Cardiac septum (tissue), 1 donor: ENCODE measurements at places on chromosomes 13 and 19. TPM values are rescaled to one million over a fixed set of nuclear protein-coding genes. Genes with fewer than 3 reads are reported as not detected.
A peak's percentile ranks its signal among the peaks of the same experiment; 100 is the strongest.

C19orf73 gene
- total RNA-seq, result 1.0 TPM

NLRP11 gene
- not detected for total RNA-seq

PPP6R1 gene
- 43.0 TPM for total RNA-seq

ADAMTSL5 gene
- total RNA-seq, result 69.7 TPM

IGSF23 gene
- total RNA-seq, result not detected

GRCh38 chr13:43081866-43082265, 58.5 kb downstream of the DNAJC15 start:
- DNase-seq, result no peak

GRCh38 chr13:32538143-32538620, 413 bp downstream of the N4BP2L2 start:
- peak; percentile 77 for DNase-seq

DNA sequence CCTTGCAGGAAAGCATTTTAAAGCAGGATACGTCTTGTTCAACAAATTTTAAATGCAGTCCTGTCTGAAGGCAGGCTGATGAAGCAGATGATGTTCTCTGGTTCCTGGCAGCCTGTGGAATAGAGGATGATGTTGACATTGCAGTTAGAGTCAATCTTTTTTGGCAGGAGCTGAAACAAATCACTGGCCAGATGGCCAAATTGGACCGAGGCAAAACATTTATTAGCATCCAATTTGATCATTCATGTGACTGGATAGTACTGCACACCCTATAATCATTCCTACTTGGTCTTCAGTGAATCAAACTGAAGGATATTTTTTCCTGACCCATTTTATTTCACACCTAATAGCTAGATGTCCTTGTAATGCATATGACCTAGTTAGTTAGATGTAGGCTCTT, 172.2 kb upstream of the SLC10A2 start:
- no peak for DNase-seq

DNA sequence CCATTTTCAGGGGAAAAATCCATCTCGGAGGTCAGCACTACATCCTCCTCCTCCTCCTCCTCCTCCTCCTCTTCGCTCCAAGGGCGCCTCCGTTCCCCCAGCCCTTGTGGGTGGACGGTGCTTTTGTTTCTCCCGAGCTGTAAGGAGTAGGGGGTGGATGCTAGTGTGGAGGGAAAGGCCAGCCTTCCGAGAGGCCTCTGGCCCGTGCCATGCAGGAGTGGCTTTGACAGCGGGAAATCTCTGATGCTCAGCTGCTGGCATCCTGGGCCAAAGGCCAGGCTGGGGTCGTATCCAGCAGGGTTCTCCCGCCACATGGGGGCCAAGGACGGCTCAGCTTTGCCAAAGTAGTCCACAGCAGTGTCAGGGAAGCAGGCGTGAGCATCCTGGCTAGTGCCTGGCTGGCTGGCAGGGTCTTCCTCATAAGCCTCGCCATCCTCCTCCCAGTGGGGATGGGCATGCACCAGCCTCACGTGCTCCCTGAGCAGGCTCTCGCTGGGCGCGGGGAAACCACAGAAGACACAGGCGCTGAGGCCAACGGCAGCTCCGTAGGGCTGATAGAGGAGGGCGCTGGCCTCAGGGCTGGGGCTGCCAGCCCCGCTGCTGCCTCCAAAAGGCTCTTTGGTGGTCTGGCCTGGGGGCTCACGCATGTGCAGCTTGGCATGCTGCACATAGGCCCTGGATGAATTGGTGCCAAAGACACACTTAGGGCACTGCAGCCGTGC, 10.5 kb downstream of the WIZ start:
- DNase-seq, result no peak

- DNase-seq, result peak; percentile 94
Observed at GRCh38 chr19:9309974-9310446, 372 bp upstream of the ZNF699 start.

- DNase-seq, result no peak
Observed at GRCh38 chr19:18172331-18173053, 1.1 kb upstream of the IFI30 start.

DNA sequence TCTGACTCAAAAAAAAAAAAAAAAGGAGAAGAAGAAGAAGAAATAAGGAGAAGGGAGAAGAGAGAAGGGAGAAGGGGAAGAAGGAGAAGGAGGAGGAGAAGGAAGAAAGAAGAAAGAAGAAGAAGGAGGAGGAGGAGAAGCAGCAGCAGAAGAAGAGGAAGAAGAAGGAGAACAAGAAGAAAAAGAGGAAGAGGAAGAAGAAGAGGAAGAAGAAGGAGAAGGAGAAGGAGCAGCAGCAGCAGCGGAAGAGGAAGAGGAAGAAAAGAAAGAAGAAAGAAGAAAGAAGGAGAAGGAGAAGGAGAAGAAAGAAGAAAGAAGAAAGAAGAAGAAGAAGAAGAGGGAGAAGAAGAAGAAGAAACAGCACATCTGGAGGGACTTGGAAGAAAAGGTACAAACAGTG, 4.1 kb upstream of the CNN1 start:
- no peak for DNase-seq

DNA sequence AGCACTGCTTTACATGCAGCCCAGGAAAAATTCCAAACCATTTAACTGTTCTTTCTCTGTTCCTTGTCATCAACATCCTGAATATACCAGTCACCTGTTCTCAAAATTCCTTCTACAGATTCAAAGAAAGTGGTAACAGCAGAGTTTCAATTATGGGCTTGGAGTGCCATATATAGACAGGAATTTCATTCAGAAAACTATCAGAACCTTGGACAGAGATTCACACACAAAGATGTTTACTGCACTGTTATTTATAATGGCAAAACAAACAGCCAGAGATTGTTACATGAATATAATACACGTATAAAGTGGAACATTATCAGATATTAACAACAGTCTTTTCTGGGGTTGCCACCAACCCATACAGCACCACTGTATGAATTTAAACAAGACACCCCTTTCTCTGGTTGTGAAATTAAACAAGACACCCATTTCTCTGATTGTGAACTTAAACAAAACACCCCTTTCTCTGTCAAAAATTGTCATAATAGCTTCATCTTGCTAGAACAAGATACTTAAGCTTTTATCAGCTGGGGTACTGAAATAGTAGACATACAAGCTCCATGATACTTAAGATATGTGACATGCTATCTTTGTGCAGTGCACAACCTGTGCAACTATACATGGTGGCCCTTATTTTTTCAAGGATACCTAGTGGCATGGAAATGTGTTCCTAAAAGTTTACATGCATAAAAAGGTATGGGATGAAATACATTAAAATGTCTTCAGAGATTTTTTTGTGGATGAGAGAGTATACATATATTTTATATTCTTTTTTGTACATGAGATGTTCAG, 12.6 kb downstream of the CACNA1A start:
- DNase-seq, result no peak

DNA sequence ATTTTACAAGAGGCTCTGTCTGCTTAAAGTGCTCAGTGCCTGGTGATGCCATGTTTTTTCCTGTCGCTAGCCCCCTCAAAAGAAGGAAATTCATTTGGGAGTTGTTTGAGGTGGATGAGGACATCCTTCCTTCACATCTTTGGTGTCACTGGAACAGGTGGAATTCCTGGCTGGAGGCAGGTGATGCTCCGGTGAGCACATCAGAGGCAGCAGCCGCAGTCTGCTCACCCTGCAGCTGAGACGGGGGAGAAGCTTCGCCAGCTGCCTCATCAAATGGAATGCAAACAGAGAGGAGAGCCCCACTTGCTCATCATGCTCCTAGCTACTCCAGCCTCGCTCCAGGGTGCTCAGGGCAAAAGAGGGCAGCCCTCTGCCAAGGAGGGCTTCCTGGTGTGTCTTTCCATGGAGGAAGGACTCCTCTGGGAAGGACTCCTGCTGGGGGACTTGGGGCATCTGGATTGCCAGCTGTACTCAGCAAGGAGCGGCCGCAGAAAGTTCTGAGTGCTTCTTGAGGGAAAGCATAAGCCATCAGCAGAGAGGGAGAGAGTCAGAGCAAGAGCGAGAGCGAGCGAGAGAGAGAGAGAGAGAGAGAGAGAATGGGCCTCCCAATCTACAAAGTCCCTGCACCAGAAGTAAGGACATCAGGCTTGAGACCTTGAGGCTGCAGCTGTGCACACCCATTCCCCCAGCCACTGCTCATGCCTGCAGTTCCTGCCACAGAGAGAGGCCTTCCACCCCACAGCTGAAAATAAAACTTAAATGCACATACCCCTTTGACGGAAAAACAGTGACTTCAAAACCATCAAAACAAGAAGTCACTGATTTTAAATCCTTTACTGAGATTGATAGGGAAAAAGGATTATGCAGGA, 74.3 kb upstream of the UBL3 start:
- DNase-seq, result no peak

DNA sequence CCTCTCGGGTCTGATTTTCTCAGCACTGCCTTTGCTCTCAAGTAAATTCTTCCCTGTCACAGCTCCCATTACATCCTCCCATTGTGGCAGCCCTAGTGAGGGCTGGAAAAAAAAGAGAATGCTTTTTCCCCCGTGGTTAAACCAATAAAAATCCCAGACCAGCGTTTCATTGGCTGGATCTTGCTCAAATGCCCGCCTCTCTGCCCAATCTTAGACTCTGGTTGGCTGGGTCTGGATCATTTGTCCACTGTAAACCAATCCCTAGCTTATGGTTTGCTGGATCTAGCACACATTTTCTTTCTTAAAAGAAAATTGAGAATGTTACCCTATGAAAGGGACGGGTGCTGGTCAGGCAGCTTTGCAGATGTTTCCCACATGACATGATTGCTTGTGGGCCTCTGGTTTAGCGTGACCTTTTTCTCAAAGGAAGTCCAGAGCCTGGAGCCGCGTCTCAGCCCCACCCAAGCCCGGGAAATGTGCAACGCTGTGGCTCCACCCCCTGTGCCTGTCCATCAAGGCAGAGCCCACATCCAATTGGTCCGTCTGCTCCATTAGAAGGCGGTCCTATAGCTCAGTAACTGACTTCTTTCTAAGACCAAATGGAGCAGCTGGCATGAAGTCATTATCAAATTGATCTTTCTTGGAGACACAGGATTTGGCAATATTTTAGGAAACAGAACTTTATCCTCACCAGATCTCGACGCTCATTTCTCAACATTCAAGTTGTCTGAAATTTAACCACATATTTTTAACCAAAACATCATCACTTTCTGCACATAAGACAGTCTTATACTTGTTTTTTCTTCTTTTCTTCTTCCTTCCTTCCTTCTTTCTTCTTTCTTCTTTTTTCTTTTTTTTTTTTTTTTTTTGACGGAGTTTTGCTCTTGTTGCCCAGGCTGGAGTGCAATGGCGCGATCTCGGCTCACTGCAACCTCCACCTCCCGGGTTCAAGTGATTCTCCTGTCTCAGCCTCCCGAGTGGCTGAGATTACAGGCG, 2.6 kb upstream of the MCEMP1 start:
- peak; percentile 94 for DNase-seq

- no peak for DNase-seq
Observed at GRCh38 chr19:14070268-14071050, 2.1 kb upstream of the MISP3 start.

DNA sequence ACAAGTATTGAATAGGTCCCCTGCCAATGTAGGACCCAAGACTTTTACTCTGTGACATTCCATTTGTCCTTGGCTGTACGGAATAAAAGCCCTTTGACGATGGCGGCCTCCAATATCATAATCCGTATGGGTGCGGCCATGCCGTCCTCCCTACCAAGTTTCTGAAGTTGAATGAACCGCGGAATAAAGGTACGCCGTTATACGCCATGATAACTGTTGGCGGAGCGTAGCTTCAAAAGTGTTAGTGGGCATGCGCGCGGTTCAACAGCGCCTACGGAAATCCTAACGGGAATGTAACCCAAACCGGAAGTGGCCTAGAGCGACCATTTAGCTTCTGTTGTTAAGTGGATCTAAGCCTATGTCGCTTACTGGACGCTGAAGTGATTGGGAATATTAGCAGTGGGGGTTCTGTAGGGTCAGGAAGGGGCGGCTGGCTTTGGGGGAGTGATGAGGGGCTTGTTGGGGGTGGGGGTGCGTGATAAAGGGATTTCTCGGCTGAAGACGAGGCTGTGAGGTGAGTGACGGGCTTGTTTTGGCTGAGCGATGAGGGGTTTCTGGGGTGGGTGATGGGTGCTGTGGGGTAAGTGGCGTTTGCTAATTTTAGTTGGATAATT, at the start of gene ZNF175:
Gene ZNF175 (plus strand): TSS at position 322 of the 614 bp plus-strand sequence. CDS start 2,047 bp downstream, outside the sequence.
- peak; percentile 94 for DNase-seq

DNA sequence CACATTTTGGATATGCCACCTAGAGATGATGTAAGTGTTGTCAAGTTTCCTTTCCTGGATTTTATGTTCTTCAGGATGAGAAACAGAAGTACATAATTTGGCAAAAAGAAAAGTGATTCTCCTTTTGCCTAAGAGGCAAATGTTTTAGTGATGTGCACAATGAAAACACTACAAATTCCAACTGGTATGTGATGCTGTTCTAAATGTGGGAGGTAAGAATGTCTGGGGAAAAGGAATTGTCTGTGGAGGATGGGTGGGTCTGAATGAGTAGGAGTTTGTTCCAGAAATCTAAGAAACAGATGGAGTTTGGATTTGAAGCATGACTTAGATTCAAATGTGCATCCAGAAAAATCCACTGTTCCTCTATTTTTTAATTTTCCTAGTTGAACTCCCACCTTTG, 473.6 kb upstream of the SPRY2 start:
- DNase-seq, result no peak

- DNase-seq, result no peak
Observed at GRCh38 chr13:84352946-84353345, 470.7 kb upstream of the SLITRK1 start.

GRCh38 chr13:72757792-72758535, 23.7 kb downstream of the DIS3 start:
- DNase-seq, result no peak

- DNase-seq, result no peak
Observed at GRCh38 chr13:78032132-78032531, 113.5 kb upstream of the EDNRB start.

DNA sequence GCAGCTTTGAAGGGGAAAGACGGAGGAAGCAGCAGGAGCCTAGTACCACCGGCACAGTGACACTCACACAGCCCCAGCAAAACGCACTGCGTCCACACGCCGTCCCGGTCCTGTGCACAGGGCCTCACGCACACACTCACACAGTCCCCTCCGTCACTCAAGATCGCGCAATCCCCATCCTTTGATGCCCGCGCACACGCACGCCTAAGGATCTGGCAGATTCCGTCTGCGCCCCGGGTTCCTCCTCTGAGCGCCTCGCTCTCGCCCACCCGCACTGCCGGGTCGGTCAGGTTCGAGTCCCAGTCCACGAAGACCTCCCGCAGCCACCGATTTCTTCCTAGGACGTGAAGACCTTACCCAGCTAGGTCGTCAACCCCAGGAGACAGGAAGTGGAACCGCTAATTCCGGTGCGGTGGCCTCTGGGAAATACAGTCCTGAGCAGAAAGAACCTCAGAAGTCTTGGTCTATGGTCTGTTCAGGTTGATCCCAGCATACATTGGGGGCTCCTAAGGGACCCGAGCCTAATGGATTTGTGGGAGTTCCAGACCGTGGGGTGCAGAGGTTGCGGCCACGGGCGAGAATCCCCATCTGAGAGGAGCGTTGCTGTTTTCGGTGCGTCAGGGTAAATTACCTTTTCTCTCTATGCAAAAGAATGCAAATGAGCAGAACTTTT, at the start of gene ZNF780B:
Gene ZNF780B (minus strand): TSS at position 400 of the 673 bp plus-strand sequence. CDS start 5,899 bp downstream, outside the sequence.
- peak; percentile 89 for DNase-seq
